ENCODE measurements at places on chromosomes 7 and 10. TPM values are rescaled to one million over a fixed set of nuclear protein-coding genes. Genes with fewer than 3 reads are reported as not detected.

- DNase-seq: no peak
- peaks cover 9% of the 10 kb centered on the region for H3K36me3 ChIP-seq
- no peak overlapping the region for H3K4me3 ChIP-seq
- peaks cover 5% of the 10 kb centered on the region for H3K27me3 ChIP-seq
- no peak overlapping the region for H3K27ac ChIP-seq
These were observed 18.8 kb upstream of the SMNDC1 start for GRCh38 chr10:110323503-110323902.

DNA sequence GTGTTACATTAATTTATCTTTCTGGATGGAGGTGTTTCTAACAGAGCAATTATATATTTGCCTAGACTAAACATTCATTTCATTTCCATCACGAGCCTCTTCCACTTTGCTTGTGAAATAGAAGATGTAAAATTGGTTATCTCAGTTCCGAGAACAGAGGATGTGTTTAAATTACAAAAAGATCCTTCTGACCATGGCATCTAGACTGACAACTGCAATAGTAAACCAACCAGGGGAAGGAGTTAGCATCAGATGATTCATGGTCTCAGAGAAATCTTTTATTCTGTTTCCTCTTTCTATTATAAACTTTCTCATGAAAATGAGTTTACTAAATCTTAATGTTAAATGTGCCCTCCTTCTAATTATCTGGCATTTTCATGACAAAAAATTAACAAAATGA lies 149.8 kb upstream of the WDR11 start:
- DNase-seq: no peak
- no peaks in the 10 kb centered on the region for H3K4me1 ChIP-seq
- H3K27ac ChIP-seq: no peak overlapping the region
- H3K4me3 ChIP-seq: no peak overlapping the region

DNA sequence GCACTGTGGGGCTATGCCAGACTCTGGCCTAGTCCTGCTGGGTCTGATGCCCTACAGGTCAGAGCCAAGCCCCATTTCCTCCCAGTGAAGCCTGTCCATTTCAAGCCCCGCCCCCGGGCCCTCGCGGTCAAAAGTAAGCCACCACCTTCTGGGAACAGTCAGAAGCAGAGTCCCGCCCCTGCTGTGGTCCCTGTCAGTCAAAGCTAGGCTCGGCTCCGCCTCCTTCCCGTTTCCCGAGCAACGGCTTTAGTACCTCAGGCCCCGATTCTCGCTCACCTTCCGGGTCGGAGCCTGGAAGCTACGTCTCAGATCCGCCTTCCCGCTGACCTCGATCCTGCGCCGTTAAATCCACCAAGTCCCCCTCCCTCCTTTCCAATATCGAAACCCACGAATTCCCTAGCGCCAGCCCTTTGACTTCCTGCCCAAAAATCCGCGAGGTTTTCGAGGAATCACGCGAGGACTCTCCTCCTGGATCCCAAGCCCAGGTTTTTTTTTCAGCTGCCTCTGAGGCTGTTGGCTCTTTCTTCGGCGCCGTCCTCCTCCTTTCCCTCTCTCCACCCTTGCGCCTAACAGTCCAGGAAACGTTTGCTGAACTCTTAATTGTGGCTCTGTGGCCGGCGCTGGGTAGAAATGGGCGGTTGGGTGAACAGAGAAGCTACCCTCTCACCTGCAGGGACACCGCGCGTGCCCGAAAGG lies 11.8 kb downstream of the SFXN3 start:
- peak overlapping the region; percentile 95 for H3K4me3 ChIP-seq
- peaks cover 3% of the 10 kb centered on the region for H3K36me3 ChIP-seq
- H3K4me1 ChIP-seq: peaks cover 62% of the 10 kb centered on the region
- H3K27me3 ChIP-seq: peaks cover 44% of the 10 kb centered on the region
- peak; percentile 87 for DNase-seq
- peak overlapping the region; percentile 98 for H3K27ac ChIP-seq

DNA sequence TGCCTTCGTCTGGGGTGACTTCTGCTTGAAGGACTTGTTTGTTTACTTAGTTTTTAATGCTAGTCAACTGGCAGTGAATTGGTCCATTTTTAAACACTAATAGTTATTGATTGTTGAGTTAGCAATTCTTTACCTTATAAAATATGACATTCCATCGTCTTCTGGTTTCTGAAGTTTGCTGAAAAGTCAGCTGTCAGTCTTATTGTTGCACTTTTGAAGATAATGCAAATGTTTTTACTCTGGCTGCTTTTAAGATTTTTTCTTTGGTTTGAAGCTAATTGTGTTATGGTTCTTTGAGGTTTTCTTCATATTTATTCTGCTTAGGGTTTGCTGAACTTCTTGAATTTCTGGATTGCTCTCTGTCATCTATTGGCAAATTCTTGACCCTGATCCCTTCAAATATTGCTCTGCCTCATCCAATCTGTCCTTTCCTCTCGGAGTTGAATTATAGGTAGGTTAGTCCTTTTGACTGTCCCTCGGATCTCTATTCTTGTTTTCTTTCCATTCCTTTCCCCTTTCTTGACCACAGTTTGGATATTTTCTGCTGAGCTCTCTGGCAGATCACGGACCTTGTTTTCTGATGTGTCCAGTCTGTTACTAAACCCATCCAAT lies 24.2 kb downstream of the MGMT start:
- H3K4me1 ChIP-seq: peaks cover 17% of the 10 kb centered on the region
- DNase-seq: no peak
- no peaks in the 10 kb centered on the region for H3K27me3 ChIP-seq
- no peak overlapping the region for H3K4me3 ChIP-seq

- H3K36me3 ChIP-seq: peaks cover 7% of the 10 kb centered on the region
- H3K4me1 ChIP-seq: peaks cover 12% of the 10 kb centered on the region
- no peak overlapping the region for H3K27ac ChIP-seq
- no peaks in the 10 kb centered on the region for H3K27me3 ChIP-seq
These were observed 79.4 kb downstream of the TFPI2 start for GRCh38 chr7:93811198-93811597.

GRCh38 chr7:74066626-74067025 lies 17.0 kb upstream of the LIMK1 start:
- no peaks in the 10 kb centered on the region for H3K27me3 ChIP-seq
- no peaks in the 10 kb centered on the region for H3K4me1 ChIP-seq
- H3K27ac ChIP-seq: no peak overlapping the region
- no peak for DNase-seq
- no peak overlapping the region for H3K4me3 ChIP-seq

DNA sequence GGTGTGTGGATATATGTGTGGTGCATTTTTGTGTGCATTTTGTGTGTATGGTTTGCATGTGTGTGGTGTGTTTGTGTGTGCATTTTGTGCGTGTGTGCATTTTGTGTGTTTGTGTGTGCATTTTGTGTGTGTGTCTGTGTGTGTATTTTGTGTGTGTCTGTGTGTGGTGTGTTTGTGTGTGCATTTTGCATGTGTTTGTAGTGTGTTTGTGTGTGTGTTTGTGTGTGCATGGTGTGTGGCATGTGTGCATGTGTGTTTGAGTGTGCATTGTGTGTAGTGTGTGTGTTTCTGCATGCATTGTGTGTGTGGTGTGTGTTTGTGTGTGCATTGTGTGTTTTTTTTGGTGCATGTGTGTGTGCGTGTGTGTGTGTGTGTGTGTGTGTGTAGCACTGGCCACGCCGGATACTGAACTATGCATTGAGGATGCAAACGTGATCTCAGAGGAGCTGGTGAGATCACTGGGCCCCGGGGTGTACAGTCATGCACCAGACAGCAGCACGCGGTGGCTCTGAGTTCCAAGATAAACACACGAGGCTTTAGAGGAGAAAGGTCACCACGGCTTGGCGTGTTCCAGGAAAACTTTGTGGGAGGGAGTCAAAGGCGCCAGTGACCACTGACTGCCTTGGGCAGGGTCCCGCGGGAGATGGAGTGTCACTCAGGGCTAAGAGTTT lies 106.6 kb upstream of the SHH start:
- no peaks in the 10 kb centered on the region for H3K4me1 ChIP-seq
- H3K36me3 ChIP-seq: no peaks in the 10 kb centered on the region
- no peaks in the 10 kb centered on the region for H3K27me3 ChIP-seq
- H3K27ac ChIP-seq: peak overlapping the region; percentile 32

The CROT gene
- total RNA-seq: 20.1 TPM

GRCh38 chr10:89805599-89806013 lies 104.2 kb downstream of the KIF20B start:
- no peak overlapping the region for H3K4me3 ChIP-seq
- H3K27ac ChIP-seq: no peak overlapping the region
- no peak for DNase-seq
- peaks cover 6% of the 10 kb centered on the region for H3K27me3 ChIP-seq
- H3K4me1 ChIP-seq: no peaks in the 10 kb centered on the region

DNA sequence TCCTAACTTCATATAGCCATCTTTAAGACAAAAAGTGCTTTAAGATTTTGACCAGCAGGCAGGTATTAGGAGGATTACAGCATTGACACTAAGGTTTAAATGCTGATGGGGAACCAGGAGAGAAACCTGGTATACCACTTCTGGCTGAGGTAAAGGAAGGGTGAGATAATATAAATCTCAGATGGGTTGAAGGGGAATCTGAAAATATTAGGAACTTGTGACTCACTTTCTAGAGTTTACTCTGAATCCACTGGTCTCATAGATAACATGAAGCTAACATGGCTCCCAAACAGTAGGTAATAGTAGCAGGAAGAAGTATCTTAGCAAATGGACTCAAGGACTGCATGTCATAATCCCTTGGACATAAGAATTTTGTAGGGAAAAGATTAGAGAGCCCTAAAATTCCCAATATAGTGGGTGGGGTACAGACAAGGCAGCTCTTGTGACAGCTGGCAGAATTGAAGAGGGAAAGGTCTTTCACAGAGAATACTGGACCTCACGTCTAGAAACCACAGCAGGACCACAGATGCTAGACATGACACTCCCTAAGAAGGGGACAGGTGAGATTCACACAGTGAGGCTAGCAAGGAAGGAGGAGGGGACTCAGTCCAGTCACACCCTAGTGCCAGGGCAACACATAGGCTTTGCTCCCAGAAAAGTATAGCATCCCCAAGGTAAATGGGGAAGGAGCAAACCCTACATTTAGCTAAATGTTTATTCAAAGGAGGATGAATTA lies 3.5 kb downstream of the PTTG1IP2 start:
- no peak for DNase-seq
- H3K27ac ChIP-seq: no peak overlapping the region
- H3K36me3 ChIP-seq: no peaks in the 10 kb centered on the region

DNA sequence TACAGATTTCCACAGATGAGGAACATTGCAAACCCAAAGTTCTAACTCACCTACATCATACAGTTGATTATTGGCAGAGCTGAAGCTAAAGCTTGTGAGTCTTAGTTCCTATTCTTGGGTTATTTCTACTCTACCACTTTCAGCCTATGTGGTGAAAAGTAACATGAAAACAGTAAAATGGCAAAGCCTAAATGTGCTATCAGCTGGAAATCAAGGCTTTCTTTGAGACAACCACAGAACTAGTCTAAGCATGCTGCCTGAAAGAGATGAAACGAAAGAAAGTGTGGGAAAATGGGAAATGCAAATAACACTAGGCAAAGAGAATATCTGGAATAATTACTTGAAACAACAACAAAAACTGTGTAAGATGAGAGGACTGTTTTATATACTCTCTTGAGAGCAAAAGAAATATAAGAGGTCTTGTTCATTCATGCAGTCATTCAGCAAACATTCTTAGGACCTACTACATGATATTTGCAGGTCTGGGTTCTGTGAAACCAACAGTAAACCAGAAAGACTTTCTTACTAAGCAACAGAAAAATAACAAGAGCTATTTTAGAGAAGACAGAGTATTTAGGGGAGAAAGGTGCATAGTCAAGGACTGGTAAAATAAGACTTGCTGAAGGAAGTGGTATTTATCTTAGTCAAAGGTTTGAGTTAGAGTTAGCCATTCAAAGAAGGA lies 437.1 kb downstream of the HTR7 start:
- peaks cover 2% of the 10 kb centered on the region for H3K27me3 ChIP-seq
- DNase-seq: no peak
- H3K27ac ChIP-seq: no peak overlapping the region
- H3K36me3 ChIP-seq: no peaks in the 10 kb centered on the region
- H3K4me1 ChIP-seq: no peaks in the 10 kb centered on the region

DNA sequence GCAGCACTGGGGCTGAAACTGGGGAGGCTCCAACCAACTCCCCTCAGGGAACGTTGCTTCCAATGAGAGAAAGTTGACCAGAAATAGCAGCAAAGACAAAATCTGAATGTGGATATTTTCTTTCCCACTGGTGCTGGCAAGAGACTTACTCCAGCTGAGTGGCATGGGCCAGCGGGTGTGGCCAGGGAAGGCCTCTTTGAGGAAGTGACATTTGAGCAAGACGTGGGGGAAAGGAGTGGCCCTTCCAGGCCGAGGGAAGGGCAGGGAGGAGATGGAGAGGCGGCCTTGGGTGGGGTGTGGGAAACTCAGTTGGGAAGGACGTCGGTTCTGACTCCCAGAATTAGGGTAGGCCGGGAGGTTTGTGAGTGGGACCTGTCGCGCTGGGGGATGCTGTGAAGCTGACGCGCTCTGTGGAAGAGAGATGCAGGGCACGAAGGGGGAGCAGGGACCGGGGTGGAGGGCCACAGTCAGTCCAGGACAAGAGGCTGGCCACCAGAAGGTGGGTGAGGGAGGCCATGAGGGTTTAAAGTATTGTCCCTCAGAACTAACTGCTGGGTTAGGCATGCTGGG lies 96.7 kb upstream of the IKZF1 start:
- H3K4me3 ChIP-seq: no peak overlapping the region
- DNase-seq: no peak
- no peaks in the 10 kb centered on the region for H3K4me1 ChIP-seq
- no peaks in the 10 kb centered on the region for H3K27me3 ChIP-seq
- no peak overlapping the region for H3K27ac ChIP-seq

- no peak overlapping the region for H3K27ac ChIP-seq
- H3K36me3 ChIP-seq: peaks cover 6% of the 10 kb centered on the region
- H3K4me3 ChIP-seq: no peak overlapping the region
- H3K4me1 ChIP-seq: peaks cover 7% of the 10 kb centered on the region
- no peaks in the 10 kb centered on the region for H3K27me3 ChIP-seq
These were observed 732.5 kb upstream of the POM121L12 start for GRCh38 chr7:52302765-52303520.

The TASOR2 gene
- 49.8 TPM for total RNA-seq

DNA sequence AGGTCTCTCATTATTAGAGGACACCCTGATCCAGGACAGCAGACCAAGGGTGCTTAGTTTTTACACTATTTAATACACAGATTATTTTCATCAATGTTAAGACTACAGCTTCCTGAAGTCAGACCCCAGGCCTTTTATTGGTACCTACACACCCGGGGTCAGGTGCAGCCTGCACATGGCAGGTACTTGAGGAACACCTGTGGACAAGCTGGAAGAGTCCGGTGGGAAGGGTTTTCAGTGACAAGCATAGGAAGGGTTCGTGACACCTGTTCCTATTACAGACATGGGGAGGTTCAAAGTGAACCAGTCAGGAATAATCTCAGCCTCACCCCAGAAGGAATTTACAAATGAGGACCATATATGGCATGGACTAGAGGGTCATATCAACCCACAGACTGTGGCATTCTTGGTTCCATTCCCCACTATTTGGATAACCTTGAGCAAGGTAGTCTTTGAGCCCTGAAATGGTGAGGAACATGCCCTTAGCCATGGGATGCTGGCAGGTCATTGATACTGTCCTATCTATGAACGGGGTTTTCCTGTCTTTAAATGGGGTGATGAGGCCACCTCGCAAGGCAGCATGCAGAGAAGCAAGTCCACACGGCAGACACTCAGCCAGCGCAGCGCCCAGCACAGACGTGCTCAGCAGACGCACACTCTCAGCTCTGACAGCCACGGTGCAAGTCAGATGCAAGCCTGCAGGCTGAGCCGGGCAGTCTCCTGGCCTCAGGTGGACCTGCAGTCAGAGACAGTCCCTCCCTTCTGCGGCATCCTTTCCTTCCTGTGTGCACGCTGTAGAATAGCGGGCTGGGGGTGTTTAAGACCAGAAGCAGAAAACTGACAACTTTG lies 624.9 kb downstream of the PTPRN2 start:
- no peak overlapping the region for H3K27ac ChIP-seq
- no peak overlapping the region for H3K4me3 ChIP-seq
- H3K36me3 ChIP-seq: peaks cover 3% of the 10 kb centered on the region
- peaks cover 5% of the 10 kb centered on the region for H3K4me1 ChIP-seq
- DNase-seq: no peak
